CD4-positive, alpha-beta T cell treated with Interleukin-6 at 100 ng/mL for 8 hours (primary cell): ENCODE measurements at places on chromosomes 4 and X.

DNA sequence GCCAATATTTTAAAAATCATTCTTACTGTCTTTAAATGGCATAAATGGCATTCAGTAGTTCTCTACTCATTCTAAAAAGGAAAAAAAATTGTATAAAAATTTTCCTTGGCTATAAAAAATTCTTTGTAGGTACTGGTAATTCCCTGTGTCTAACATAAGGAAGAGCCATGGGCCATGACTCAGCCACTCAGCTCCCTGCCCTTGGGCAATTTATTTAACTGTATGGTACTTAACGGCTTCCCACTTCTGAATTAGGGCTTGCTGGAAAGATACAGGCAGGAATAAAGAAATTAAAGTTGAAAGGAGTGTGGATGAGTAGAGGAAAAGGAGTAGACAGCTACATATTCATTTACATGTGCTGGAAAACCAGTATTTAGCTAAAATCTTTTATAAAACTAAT, 30.6 kb downstream of the ABHD18 start:
- no peak for DNase-seq

DNA sequence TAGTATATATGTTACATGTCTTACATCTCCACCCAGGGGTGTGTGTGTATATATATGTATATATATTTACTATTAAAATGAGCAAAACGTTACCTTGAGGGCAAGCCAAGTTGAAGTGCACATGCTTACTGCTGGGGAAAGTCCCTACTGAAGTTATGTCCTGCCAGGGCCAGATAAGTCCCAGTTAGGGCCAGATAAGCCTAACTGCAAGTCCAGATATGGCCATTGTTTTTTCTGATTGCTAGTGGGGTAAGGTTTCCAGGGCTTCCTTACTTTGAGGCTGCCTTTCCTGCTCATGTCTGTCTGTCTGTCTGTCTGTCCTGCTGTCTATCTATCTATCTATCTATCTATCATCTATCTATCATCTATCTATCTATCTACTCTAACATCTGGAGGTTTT, 19.3 kb upstream of the ZNF81 start:
- DNase-seq, result no peak

DNA sequence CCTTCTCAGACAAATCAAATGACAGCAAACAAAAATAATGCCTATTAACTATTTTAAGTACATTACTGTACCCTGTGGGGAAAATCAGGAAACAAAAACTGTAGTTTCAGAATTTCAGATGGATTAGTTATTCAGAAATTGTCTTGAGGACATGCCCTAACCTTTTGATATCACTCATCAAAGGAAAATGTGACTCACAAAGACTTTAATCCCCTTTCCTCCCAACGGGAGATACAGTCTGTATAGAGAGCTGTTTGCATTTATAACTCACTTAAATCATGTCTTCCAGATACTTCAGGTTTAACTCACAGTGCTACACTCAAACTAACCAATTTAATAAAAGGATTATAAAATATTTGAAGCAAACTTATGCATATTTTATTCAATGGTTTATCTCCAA, 304.0 kb downstream of the MAPK10 start:
- no peak for DNase-seq

- no peak for DNase-seq
These were observed 169.7 kb downstream of the THOC2 start for GRCh38 chrX:123563167-123563566.
